ENCODE measurements at places on chromosomes 16 and 17.

DNA sequence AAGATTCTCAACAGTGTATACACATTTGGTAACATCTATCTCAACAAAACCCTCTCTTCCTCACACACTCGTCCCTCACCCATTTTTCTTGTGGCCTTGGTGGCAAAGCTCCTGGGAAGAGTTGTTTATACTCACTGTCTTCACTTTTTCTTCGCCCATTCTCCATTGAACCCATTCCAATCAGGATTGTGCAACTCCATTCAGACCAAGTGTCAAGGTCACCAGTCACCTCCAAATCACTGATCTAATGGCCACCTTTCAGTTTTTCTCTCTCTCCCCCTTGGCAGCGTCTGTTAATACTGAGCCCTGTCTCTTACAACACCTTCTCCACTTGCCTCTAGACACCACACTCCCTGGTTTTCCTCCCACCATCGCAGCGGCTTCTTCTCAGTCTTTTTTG, 8.6 kb upstream of the SLC13A5 start:
- DNase-seq = no peak

DNA sequence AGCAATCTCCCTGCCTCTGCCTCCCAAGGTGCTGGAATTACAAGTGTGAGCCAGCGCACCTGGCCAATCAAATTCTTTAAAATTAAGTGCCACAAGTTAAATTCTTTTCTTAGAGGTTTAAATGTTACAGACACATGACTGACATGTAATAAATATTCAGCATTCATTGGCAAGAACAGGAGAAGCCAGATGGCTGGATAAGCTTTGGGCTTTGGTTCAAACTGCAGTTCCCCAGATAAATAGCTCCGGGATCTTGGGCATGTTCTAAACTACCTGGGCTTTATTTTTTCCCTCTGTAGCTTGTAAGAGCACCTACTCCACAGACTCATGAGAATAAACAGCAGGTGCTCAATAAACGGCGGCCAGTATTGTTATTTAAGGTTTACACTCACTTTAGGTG, 34.1 kb downstream of the ABAT start:
- DNase-seq = no peak

- DNase-seq = no peak
Measured at GRCh38 chr16:14364386-14365199, 265.5 kb downstream of the PARN start.

DNA sequence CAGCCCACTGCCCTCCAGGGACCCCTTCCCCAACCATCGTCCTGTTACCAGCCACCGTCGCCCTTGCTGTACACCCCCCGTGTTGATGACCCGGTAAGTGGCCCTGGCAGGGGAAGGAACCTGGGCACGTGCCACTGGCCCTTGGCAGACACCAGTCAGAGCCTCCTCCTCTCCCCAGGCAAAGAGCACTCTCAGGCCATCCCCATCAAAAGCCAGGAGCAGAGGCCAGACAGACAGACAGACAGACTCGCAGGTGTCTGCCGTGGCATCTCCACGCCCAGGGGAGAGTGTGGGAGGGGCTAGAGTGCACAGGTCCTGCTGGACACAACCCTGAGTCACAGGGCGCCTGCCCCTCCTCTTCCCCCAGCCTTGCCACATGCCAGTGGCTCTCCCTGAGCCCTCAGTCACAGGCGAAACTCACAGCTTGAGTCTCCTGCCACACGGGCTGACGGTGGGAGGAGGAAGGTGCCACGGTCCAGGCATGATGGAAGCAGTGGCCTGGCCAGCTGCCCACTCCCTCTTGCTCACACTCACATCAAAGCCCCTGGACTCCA, 7.8 kb downstream of the CLCN7 start:
- DNase-seq = no peak

- DNase-seq = no peak
Measured at GRCh38 chr17:63692195-63692816, 7.6 kb downstream of the LIMD2 start.

GRCh38 chr16:82062645-82063058, 27.6 kb downstream of the HSD17B2 start:
- no peak for DNase-seq

DNA sequence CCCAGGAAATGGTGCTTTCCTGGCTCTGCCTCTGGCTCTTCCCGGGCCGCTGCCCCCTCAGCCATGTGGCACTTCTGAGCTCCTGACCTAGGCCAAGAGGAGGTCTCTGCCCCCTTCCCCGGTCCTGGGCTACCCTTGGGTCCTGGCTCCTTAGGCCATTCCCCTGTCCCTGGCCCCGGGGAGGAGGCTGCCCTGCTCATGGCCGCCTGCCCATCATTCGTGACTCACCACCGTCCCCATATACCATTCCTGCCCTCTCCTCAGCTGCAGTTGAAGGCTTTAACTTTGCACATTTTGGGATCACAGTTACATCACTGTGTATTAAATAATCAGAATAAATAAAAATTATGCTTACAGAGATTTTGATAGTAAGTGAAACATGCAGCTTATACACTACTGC, 69.0 kb downstream of the GRIN2A start:
- DNase-seq = no peak

Measured in hematopoietic multipotent progenitor cell treated with erythropoietin and hydrocortisone succinate and interleukin-3 and kit ligand, for 6 days (in vitro differentiated cells).